ENCODE measurements at places on chromosomes 3 and 15.

- no peak for DNase-seq
These were observed 75.7 kb downstream of the SPSB4 start for GRCh38 chr3:141126661-141127343.

- DNase-seq = no peak
These were observed 90.7 kb upstream of the RGMA start for GRCh38 chr15:93179700-93180102.

DNA sequence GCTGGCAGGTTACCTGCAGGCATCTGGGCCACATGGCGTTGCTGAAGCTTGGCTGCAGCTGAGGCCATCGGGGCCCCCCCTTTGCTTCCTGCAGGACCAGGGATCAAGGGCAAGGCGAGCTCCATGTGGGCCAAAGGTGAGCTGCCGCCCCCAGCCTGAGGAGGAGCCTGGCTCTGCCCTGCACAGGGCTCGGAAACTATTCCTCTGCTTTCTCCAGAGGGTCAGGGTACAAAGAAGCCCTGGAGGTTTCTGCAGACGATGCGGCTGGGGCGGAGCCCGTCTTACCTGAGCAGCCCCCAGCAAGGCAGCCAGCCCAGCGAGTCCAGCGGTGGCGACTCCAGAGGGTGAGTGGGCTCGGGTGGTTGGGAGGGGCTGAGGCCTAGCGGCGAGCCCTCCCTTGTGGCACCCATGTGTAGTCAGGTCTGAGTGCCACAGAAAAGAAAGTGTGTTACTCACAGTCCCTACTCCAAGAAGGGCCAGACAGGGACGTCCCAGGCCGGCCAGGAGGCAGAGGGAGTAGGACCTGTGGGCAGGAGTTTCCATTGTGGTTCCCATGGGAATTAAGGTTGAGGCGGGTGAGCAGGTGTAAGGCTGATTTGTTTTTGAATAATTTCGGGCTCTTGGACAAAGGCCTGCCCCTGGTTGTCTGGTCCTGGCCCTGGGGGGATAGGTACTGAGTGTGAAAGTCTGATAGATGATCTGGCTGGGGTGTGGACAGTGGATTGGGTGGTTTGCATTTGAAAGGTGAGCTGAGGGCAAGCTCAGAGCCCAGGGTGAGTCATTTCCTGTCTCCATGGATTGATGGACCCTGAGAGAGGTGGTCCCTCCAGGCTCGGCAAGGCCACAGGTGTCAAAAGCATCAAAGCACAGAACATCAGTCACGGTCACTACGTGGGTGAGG, 25.4 kb downstream of the CFAP100 start:
- DNase-seq = no peak

GRCh38 chr3:187743195-187744141, 1.8 kb downstream of the BCL6 start:
- peak; percentile 21 for DNase-seq

- DNase-seq = no peak
These were observed 339.1 kb downstream of the MECOM start for GRCh38 chr3:169324452-169324785.

DNA sequence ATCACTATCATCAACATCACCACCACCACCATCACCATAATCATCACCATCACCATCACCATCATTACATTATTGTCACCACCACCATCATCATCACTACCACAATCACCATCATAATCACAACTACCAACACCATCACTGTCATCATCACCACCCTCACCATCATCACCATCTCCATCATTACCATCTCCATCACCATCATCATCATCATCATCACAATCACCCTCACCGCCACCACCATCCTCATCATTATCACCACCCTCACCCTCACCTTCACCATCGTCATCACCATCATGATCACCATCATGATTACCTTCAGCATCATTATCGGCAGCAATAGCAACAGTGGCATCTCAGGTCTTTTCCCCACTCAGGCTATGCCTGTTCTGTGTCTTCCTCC, 42.9 kb upstream of the ACTC1 start:
- DNase-seq = no peak

GRCh38 chr3:137349557-137350348, 392.0 kb downstream of the IL20RB start:
- no peak for DNase-seq

GRCh38 chr3:155270485-155271342, 22.8 kb downstream of the STRIT1 start:
- no peak for DNase-seq

- DNase-seq = no peak
These were observed 76.1 kb upstream of the PPP2R3A start for GRCh38 chr3:135889443-135889842.

DNA sequence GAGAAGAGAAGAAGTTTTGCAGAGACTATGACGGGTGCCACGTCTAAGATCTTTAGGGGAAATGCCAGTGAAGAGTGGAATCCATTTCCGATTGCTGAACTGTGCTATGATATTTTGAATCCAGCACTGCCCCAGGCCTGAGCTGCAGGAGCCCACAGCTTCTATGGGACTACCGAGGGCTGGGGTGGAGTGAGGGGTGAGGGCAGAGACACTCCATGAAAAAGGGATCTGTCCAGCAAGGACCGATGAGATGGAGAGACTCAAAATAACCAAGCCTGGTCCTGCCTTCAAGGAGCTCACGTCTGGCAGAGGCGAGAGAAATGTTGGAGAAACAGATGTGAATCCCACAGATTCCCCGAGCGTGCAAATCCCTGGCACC, 79.8 kb upstream of the MEF2A start:
- no peak for DNase-seq
